ENCODE measurements at places on chromosomes 16 and 17.
A peak's percentile ranks its signal among the peaks of the same experiment; 100 is the strongest.

DNA sequence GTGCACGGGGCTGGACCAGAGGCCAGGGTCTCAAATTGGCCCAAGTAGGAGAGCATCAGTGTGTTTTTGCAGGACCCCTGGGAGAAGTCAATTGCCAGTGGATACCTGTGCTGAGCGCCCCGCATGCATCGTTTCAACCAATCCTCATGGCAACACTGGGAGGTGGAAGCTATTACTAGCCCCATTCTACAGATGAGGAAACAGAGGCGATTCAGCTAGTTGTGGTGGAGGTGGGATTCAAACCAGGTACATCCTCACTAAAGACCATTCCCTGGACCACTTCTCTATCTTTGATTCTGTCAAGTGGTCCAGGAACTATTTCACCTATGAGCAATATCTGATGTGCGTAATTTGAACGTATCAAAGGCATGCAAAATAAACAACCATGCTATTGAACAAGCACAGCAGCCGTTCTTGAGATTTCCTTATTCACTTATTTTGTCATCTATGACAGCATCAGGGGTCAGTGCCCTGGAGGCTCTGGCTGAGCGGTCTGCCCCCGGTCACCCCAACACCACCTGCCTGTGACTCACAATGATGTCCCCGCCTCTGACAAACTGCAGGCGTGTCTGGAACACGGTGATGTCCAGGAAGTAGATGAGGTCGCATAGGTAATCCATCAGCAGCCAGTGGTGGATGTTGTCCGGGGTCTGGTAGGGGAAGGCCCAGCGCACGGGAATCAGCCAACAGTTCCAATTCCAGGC lies 54.0 kb downstream of the CNGB1 start:
- no peak for DNase-seq

- DNase-seq = no peak
These were observed 268.5 kb downstream of the C16orf95 start for GRCh38 chr16:87048730-87049115.

GRCh38 chr17:47726796-47727703 lies 6.0 kb upstream of the TBX21 start:
- no peak for DNase-seq

- no peak for DNase-seq
These were observed 8.8 kb downstream of the TENT4B start for GRCh38 chr16:50161950-50162349.

DNA sequence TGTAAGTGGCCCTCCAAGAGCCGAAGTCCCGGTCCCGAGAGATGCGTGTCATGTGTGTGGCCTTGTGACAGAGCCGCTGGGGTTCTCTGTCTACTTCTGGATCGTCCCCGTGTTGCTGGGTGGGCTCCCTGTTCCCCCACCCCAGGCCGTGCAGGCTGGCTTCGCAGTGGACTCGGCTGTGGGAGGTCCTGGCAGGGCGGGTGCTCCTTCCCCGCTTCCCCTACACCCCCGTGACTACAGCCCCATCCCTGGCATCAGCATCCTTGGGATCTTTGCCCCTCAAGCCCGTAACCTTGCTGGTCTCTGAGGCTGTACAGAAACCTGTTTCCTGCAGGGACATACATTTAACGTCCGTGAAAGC lies 136.3 kb downstream of the BANP start:
- DNase-seq = no peak

- peak; percentile 48 for DNase-seq
These were observed 135.2 kb upstream of the ELAC2 start for GRCh38 chr17:13153036-13153435.

DNA sequence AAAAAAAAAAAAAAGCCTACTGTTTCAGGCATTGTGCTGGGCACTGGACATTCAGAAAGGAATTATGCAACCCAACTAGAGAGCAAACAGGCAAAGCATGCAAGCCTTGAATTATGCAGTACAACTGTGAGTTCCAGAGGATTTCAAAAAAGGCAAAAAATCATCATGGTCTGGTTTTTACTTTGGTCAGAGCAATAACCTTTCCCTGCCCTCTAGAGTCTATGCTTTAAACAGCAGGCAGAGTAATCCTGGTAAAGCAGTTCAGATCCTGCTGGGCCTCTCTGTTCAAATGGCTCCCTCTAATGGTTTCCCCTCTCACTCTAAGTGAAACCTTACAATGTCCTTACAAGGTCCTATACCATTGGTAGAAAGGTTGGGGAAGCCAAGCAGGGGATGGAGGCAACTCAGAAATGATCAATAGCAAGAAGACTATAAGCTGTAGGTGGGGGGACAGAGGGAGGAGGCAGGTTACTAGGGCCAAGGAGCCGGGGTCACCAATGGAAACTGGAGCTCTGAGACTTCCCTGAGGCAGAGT lies 4.6 kb upstream of the TAF15 start:
- DNase-seq = peak; percentile 90

- DNase-seq = no peak
These were observed 12.5 kb downstream of the CMTM3 start for GRCh38 chr16:66617010-66617434.

DNA sequence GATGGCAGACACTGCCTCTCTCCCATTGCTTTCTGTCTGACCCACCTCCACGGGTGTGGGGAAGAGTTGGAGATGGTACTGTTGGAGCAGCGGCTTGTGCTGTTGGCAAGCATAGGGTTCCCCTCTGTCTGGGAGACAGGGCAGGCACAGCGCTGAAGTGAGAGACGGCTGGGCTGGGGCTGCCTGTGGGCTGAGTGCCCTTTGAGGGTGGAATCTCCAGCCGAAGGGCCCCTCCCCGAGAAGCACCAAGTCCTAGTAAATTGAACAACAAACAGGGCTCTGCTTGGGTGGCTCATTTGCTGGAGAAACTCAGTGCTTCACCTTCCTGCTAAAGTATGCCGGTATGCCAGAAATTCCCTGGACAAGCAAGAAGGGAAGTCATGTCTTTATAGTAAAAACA lies 79.7 kb downstream of the KSR1 start:
- DNase-seq = peak; percentile 36

- DNase-seq = no peak
These were observed 6.7 kb downstream of the SMIM5 start for GRCh38 chr17:75639771-75640555.

DNA sequence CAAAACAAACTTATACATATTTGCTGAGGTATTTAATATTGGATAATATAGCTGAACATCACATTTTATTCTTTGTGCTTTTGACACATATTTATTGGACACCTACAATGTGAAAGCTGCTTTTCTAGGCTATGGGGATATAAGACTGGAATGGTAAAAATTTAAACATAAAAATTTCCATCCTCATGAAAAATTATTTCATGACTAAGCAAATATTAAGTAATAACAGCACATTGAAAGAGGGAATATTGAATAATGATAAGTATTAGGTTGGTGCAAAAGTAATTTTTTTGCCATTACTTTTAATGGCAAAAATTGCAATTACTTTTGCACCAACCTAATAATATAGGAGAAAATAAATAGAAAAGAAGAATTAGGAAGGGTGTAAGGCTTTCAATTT lies 972.5 kb upstream of the CDH8 start:
- DNase-seq = no peak
